ENCODE measurements at places on chromosomes 16 and 17.
A peak's percentile ranks its signal among the peaks of the same experiment; 100 is the strongest.

DNA sequence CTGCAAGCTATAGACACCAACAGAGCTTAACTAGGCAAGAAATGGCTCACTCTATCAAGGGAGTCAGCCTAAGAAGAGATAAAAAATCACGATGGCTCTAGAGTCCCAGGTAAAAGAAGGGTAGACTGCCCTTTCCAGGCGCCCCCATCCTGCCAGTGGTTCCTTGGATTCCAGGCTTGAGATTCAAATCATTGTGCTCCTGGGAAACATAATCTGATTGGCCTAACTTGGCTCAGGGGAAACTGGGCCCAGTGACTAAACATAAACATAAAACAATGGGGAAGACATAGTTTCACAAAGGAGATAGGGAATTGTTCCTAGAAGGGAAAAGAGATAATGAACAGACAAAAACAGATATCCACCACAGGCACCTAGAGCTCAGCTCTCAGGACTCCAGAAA lies 56.4 kb downstream of the ZNF18 start:
- DNase-seq, result no peak

GRCh38 chr16:57801098-57801808 lies 1.0 kb downstream of the KIFC3 start:
- DNase-seq, result no peak

- DNase-seq, result peak; percentile 54
These were observed 18.1 kb upstream of the RAB11FIP4 start for GRCh38 chr17:31373150-31374093.

GRCh38 chr16:27935076-27935475 lies 128.4 kb downstream of the GSG1L start:
- no peak for DNase-seq

DNA sequence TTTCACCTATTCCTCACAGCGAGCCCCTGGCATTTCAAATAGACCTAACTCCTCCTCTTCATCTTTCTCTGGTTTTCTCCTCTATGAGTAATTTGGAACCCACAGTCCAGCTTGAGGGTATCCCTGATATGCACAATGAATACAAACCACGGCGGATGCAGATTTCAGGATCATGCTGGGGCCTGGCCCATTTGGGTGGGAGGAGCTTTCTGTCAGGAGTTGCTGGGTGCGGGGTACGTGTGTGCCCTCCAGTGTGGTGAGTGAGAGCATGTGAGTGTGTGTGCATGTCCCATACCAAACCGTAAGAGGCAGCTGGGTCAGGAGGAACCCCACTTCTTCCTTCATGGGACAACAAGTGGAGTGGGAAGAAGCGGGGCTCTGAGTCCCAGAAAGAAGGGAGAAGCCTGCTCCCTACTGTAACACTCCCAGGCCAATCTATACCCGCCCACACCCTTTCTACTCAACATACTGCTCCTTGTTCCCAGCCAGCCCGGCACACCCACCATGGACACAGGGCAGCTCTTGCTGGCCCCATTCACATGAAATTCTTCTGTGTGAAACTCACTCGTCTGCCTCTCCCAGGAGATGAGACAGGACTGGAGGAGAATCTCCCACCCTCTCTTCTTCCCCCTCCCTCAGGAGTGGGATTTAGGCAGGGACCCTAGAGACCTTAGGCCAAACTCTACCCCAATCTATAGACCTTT lies 18.4 kb downstream of the CNTNAP1 start:
- no peak for DNase-seq

- DNase-seq, result peak; percentile 62
These were observed 87.8 kb downstream of the SMG6 start for GRCh38 chr17:2215616-2216364.

- peak; percentile 23 for DNase-seq
These were observed 10.0 kb upstream of the C1QTNF8 start for GRCh38 chr16:1105888-1106620.

DNA sequence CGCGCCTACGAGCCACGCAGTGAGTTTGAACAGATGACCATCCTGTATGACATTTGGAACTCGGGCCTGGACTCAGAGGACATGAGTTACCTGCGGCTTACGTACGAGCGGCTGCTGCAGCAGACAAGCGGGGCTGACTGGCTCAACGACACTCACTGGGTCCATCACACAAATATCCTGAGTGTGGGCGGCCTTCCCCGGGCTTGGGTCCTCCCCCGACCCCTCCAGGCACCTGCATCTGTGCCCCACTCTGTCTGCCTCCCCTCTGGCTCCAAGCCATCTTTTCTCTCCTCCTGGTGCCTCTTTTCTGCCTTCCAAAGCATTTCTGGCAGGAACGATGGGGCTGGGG lies 5.0 kb upstream of the HSD3B7 start:
- DNase-seq, result no peak

- DNase-seq, result peak; percentile 68
These were observed 735 bp downstream of the PSMD11 start for GRCh38 chr17:32445074-32445415.

DNA sequence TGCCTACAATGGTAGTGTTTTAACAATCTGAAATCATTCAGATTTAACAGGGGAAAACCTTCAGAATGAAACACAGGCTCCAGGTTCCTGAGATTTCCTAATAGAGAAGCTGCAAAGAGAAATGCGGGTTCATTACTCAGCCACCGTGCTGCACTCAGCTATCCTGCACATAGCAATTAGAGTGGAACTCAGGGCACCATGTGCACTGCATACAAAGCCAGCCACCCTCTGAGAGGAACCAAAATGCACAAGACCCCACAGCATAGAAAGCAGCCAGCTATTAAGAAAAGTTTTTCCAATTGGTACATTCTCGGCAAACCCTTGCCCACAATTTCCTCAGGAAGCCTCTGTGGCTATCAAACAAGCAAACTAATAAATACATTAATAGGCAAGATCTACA lies 37.4 kb downstream of the TOM1L2 start:
- DNase-seq, result no peak

- DNase-seq, result peak; percentile 66
These were observed 105.1 kb downstream of the CHD9 start for GRCh38 chr16:53159781-53160436.

GRCh38 chr17:58325976-58326468 lies 2.6 kb downstream of the TSPOAP1 start:
- peak; percentile 41 for DNase-seq
